HS-27A (cell line): ENCODE measurements at places on chromosomes 6 and 20.

DNA sequence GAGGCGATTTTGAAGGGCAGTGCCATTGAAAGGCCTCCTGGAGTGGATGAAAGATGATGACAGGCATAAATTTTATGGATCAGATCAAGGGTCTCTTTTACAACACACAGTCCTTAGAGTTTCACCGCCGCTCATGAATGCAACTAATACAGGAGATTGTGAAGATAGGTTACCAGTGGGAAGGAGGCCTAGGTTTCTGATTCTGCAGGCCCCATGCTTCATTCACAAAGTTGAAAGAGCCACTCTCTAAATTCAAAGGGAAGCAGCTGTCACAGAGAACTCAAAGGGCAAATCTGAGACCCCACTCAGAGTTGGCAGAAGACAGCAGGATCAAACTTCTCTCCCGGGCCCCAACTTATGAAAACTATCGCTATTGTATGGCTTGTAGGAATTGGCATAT is 137.6 kb downstream of the MAP3K7 start:
- no peak for DNase-seq

GRCh38 chr6:30207619-30208295 is 5.4 kb downstream of the TRIM26 start:
- no peak for DNase-seq

DNA sequence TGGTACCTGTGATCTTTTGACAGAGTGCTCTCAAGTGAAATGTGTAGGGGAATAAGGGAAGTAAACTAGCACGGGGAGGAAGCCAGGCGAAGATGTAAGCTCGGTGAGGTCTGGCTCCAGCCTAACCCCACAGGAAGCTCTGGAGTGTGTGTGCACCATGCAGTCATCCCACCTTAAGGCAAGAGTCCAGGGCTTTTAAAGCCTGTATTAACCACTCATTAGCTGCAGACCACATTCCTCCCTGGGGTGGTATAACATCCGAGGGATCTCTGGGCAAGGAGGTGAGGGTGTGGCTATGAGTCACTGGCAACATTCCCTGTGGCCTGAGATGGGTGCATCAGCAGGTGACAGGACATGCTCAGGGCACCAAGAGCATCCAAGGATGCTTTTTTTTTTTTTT is 12.5 kb upstream of the RANBP9 start:
- DNase-seq, result no peak

DNA sequence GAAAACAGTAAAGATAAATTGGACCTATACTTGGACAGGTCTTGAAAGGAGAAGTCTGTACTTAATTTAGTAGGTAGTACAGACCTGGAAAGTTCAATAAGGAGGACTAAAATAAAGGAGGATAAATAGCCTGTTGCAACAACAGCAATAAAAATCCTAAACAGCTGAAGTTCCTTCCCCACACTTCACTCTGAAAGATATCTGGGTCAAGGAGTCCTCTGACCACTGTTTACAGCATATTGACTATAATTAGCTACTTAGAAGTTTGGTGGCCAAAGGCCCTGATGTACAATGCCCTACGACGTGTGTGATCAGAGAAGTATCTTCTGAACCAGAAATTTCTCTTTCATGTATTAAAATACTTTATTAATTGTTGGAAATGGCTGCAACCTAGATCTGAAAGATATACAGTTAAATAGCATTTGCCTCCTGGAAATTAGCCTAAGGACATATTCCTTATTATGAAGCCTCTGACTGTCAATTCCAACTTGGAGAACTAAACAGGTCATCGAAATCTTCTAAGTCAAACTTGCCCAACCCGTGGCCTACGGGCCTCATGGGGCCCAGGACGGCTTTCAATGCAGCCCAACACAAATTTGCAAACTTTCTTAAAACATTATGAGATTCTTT is 82.8 kb downstream of the KIF13A start:
- DNase-seq, result no peak

DNA sequence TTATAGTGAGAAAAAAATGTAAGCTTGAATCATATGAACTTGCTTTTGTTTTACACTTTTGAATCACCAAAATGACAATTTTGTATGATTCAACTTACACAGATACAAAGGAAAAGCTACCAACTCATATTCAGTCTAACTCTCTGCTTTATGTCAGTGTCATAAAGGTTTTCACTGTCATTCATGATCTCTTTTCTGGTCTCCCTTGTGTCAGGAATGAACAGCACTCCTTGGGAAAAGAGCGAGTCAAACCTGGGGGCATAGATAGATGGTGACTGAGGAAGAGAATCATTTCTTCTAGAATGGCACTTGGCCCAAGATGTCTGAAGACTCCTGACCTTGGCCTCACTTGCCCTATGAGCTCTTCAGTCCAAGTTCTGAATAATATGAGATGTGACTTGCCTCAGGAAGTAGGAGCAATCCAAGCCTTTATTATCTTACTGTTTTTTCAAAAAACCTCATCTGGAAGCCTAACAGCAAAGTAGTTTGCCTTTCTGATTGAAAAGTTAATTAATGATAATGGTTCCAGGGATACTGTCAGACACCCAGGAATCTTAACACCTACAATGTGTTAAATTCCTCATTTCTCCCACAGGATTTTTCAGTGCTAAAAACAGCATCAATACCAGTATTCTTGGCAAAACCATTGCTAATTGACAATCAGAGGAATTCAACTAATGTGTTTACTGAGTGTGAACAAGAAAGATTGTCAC is 270.0 kb upstream of the HSF2 start:
- DNase-seq, result no peak

DNA sequence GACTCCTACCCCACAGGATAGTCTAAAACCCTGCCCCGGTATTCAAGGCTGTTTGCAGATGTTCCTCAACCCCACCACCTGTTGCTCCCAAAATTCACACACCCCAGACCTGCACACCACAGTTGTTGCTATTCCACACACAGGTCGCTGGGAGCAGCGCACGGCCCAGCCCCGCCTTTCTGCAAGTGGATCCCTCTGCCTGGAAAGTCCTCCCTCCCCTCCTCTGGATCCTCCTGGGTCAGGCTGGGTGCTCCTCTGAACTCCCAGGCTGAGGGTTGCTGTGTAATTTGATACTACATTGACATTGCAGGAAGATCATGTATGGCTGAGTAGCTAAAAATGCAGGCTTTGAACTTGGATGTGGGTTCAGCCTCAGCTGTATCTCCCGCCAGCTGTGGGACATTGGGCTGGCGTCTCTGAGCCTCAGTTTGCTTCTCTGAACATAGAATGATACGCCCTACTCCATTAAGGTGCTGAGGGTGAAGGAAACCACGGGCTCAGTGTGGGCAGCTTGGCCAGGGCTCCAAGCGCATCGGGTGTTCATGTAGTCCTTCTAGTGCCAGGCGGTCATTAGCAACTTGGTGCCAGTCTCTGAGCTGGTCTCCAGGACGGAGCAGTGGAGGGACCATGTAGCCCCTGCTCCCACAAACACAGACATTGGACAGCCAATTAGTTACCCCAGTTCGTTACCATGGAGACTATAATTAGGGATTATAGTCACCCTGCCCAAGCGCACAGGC is 13.9 kb upstream of the CCN5 start:
- DNase-seq, result no peak

DNA sequence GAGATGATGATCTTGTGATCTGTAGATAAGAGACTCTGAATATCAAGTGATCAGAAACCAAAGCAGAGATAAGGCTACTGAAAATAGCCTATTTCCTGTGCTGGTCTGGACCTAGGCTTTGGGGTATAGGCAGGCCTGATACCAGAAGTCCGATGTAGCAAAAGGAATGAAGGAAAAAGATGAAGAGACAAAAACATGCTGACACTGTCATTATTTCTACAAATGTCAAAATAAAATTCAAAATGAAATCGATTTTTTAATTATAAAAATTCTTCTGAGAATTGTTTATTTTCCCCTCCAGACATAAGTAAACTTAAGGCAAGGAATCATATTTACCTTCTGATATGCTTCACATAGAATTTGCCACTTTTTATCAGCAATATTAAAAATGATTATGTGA is 252.8 kb downstream of the PRKN start:
- DNase-seq, result no peak

DNA sequence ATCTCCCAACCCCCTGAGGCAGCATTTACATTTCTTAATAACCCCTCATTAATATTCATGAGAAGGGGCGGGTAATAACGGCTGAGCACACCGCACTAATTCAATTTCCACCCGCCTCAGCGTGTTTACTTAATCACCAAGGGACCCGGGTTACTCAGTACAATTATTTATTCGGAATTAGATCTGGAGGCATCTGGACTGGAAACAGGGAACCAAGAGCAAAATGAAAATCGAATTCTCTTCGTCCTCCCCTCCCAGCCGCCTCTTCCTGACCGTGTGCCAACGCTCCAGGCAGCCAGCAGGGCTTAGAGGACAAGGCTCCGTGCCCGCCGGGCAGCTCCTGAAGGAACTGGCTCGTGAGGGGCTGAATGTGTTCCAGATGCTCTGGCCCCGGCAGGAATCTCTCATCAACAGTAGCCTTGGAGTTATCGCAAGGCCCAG is 23.5 kb upstream of the CTNNBL1 start:
- DNase-seq, result no peak

DNA sequence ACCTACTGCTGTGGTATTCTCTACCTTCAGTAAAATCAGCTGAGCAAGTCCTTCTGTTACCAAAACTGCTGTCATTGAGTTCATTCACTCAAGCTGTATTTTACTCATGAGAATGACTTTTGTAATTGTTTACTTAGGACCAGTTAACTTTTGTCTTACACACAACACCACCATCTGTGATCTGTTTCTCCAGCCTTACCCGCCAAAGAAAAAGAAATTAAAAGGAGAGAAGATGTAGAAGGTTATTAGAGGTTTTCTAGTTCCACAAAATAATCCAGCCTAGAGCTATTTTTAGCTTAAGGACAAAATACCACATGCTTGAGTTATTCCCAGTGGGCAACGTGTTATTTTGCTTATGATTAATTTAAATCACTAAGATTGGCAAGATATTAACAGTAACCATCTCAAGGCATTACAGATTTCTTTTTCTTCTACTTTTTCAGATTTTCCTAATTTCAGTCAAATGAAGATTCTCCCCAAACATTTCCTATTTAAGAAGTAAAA is 38.2 kb downstream of the FAM8A1 start:
- DNase-seq, result no peak

GRCh38 chr6:20877008-20877937 is 343.0 kb downstream of the CDKAL1 start:
- DNase-seq, result peak; percentile 77

DNA sequence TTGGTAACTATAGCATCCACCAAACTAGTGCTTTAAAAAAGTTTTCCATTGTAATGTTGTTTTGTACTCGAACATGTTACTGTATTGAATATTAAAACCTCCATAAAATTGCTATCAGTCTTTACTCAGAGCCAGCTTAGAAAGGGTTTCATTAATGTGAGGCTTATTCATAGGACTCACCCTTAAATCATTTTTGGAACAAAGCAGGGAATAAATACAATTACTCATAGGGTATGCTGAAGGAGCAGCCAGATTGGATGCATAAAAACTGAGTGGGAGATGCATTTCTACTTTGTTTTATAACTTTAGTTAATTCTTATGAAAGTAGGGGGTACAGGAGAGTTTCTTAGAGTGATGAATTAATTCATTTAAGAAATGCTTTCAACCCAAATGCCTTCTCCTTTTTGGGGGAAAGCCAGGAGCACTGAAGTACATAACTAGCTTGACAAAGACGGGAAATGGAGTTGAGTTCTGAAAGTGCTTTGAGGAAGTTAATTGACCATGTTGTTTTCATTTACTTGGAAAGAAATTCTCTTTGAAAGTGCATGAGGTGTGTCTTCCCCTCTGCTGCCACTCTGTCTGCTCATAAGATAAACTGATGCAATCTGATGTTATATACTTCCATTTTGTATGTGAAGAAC is 90.3 kb downstream of the RNF144B start:
- DNase-seq, result no peak

DNA sequence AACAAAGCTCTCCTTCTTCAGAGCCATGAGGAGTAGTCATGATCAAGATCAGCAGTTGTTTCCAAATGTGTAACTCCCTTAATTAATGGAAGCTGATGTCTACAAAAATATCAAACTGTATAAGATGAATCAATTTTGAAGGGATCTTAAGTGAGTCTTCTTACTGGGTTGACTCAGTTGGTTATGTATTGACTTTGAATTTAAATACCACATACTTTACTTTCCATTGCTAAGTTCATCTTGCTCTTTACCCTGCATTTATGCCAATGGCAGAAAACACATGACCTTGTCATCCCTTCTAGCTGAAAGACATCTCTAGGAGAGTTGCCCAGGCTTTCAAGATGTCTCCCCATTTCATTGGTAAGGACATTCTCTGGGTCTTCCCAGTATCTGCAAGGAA is 123.2 kb upstream of the STMND1 start:
- DNase-seq, result no peak

- no peak for DNase-seq
These were observed 6.9 kb upstream of the CABLES2 start for GRCh38 chr20:62413896-62414481.

- no peak for DNase-seq
These were observed 16.6 kb upstream of the IRF4 start for GRCh38 chr6:374956-375355.

DNA sequence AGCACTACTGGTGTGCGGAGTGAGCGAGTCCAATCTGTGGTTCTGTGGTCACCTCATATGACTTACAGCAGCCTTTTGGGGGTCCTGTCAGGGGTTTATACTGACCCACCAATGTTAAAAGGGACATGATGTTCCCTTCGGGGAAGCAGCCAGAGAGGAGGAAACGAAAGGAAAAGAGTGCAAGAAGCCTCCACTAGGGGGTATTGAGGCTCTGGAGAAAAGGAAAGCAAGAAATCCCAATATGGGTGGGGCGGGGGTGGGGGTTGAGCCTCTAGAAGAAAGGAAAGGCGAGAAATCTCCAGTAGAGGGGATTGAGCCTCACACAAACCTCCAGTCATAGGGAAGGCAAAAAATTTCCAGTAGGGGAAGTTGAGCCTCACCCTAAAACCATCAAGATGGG is 249.3 kb upstream of the ECI2 start:
- DNase-seq, result no peak

- DNase-seq, result peak; percentile 66
These were observed 186.9 kb upstream of the GMDS start for GRCh38 chr6:2432292-2432691.

GRCh38 chr6:91240878-91241603 is 654.2 kb upstream of the MAP3K7 start:
- DNase-seq, result no peak

DNA sequence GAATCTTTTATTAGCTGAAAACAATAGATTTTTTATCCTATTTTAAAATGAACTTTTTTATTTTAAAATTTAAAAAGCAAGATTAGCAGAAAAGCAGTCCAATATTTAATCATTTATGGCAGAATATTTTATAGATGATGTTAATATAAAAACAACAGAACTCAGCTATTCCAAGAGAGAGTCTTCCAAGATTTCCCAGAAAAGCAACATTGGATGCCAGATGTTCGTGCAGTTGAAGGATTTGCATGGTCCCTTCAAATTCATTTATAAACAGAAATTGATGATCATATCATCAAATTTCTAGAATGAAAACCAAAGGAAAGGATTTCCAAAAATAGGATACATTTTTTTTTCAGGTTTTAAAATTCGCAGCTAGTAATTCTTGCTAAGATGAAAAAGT is 25.4 kb upstream of the CNKSR3 start:
- no peak for DNase-seq

GRCh38 chr20:63280371-63280770 is 7.8 kb downstream of the ARFGAP1 start:
- DNase-seq, result no peak
